ENCODE measurements at places on chromosomes 3 and 15.

DNA sequence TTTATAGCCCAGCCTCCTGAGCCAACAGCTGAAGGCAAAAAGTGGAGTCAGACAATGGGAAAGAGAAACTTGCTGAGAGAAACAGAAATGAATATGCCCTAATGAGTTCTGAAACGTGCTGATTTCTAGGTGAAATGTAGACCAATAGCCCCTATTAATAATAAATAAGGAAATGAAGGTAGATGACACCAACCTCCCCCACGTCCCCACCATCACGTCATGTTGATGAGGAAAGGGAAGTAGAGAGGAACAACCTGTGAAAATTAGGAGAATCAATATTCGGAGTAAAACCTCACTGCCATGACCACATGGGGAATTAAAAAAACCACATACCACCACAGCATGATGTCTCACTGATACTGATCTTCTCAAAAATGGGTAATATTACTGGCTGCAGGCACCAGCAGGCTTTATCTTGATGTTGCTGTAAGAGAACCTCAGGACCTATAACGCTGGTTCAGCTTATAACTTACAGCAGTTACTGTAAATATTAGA, 64.0 kb downstream of the KAT2B start:
- DNase-seq = no peak

DNA sequence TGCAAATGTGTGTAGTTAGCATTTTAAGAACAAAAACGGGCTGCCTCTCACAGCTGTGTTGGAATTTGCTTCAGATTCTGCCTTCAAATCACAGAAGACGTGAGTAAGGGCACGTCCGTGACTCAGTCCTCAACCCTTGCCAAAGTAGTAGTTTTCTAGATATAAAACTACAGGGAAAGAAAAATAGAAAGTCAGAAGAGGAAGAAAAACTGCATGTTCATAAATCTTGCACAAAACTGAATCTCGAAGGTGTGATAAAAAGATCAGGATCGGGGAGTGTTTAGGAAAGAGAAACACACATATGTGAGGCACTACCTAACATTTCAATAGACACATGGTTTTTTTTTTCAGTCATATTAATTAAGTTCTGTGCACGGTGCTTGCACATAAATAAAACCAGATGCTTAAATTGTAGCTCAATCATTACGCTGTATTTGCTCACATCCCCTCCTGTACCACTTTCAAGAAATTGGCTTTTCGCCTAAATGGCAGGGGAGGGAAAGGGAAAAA, 71.7 kb downstream of the P3H2 start:
- no peak for DNase-seq

- DNase-seq = no peak
Observed at GRCh38 chr3:52438579-52439425, 6.1 kb downstream of the SEMA3G start.

- DNase-seq = no peak
Observed at GRCh38 chr15:45674677-45675076, 39.8 kb downstream of the SQOR start.

GRCh38 chr3:134709076-134709475, 58.3 kb upstream of the KY start:
- DNase-seq = no peak

GRCh38 chr15:34353627-34354026, 10.5 kb downstream of the NUTM1 start:
- DNase-seq = no peak

GRCh38 chr3:197586181-197586580, 30.4 kb upstream of the BDH1 start:
- DNase-seq = peak; percentile 80

GRCh38 chr15:88029696-88030095, 226.8 kb downstream of the NTRK3 start:
- DNase-seq = no peak

DNA sequence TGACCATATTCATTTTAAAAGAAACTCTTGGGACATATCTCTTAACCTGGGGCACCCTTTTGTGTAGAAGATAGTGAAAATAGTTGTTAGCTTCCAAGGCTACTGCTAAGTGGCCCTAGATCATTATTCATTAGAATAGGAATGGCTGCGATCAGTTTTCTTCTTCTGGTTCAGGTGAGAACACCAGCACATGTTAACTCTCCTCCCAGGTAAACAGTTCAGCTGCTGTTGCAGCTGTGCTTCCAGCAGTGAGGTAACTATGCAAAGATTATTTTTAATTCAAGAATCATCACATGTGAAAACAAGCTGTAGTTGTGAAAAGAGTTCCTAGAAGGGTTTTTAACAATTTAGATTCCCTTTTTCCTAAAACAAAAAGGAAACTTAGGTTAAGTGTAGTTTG, 43.3 kb downstream of the ZPLD1 start:
- no peak for DNase-seq

- peak; percentile 75 for DNase-seq
Observed at GRCh38 chr15:72155003-72155621, 36.9 kb downstream of the SENP8 start.

DNA sequence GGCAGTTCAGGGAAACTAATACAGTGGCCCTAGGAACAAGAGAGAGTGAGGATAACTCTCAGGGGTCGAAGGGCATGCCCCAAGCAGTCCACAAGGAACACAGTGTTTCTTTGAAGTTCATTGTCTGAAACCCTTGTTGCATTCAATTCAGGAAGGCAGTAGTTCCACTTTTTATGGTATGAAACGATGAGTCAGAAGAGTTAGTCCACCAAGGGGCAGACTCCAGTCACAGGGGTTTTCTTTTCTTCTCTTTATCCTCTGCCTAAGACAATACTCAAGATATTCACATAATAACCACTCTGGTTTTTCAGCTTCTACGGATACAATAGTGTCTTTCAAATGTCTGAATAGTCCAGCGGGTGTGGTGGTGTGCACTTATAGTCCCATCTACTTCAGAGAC, 23.7 kb upstream of the TICRR start:
- DNase-seq = no peak

DNA sequence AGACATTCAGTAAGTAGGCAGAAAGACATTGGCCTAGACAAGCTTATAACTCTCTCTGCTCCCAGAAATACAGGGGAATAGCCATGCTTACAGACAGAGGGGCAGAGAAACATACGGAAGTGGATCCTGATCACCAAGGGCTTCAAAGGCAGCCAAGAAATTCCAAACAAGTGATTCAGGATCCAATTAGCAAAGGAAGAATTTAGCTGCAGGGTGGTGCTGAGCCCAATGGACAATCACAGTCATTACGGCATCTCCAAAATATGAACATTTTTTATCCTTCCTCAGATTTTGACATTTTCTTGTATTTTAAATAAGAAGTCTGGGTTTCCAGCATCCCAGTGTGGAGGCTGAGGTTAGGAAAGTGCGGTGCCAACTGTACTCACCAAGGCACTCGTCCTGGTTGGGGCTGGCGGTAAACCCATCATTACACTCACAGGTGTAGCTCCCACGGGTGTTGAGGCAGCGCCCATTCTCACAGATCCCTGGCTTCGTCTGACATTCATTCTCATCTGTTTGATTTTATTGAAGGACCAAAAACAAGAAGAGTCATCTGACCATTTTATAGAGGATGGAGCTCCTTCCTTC, 96.8 kb downstream of the DUT start:
- no peak for DNase-seq

GRCh38 chr15:85646538-85647091, 148.1 kb downstream of the KLHL25 start:
- no peak for DNase-seq

DNA sequence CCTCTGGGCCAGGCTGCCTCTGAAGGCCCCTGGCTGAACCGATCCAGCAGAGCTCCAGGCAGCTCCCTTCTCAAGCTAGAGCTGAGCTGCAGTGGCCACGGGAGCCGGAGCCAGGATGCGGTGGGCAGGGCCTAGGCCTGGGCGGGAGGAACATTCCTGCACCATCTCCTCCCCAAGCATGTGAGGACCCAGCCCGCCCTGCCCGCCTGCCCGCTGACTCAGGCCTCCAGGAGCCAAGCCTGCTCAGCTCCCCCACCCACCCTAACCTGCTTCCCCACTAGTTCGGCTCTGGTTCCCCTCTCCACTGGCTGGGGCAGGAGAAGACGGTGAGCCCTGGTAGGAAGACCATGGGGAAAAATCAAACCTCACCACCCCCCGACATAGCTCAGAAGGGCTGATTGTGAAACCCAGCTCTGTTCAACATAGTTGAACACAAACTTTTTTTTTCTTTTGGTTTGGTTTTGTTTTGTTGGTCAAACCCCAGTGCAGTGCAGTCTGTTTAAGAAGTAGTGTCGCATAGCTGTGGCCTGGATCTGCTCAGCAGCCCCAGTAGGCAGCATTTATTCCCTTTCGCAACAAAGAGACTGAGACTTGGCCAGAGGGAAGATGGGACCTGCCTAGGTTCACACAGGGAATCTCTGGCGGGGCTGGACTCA, 13.5 kb downstream of the SNX33 start:
- DNase-seq = no peak

- DNase-seq = no peak
Observed at GRCh38 chr3:127867986-127868385, 45.7 kb upstream of the MGLL start.

DNA sequence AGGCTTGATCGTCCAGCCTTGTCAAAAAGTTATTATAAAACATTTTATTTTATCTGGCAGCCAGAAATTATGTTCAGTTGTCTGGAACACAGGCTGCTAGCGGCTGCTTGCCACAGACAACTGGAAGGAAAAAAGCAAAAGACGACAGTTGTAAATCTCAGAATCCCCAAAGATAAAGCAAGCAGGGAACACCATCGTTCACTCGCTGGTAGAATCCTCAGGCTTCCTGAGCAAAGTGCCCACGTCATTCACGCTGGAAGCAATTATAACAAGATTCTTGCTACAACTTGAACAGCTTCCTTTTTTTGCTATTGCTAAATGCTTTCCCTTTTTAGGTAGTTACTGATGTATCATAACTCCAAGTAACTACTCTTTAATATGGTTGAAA, 33.6 kb downstream of the ADAMTS17 start:
- DNase-seq = no peak

DNA sequence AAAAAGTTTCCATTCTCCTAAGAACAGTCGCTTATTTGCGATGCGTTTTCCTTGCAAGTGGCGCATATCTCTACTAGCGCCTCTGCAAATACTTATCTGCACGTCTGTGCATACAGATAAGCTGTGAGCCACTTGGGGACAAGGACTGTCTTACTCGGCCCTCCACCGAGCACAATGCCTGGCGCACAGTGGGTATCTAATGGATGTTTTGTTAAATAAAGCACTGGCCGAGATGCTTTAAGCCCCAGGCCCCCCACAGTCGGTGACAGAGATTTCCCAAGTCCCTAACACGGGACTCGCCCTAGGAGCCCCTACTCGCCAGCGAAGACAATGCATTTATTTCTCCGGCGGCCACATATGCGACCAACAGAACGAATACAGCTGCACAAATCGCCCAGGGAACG, 503 bp downstream of the HLTF start:
- DNase-seq = peak; percentile 67

- DNase-seq = peak; percentile 37
Observed at GRCh38 chr3:16070707-16071106, 103.8 kb upstream of the GALNT15 start.

GRCh38 chr15:77599357-77599756, 33.4 kb downstream of the LINGO1 start:
- no peak for DNase-seq

DNA sequence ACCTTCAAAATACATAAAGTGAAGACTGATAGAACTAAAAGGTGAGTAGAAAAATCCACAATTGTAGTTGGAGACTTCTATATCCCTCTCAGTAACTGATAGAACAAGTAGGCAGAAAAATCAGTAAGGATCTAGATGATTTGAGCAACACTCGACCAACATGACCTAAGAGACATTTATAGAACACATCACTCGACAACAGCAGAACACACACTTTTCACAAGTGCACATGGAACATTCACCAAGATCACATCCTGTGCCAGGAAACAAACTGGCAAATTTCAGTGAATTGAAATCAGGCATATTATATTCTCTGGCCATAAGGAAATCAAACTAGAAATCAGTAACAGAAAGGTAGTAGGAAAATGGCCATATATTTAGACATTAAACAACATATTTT, 37.1 kb downstream of the LYSMD4 start:
- no peak for DNase-seq

GRCh38 chr15:41501931-41502794, 8.5 kb downstream of the ITPKA start:
- no peak for DNase-seq

DNA sequence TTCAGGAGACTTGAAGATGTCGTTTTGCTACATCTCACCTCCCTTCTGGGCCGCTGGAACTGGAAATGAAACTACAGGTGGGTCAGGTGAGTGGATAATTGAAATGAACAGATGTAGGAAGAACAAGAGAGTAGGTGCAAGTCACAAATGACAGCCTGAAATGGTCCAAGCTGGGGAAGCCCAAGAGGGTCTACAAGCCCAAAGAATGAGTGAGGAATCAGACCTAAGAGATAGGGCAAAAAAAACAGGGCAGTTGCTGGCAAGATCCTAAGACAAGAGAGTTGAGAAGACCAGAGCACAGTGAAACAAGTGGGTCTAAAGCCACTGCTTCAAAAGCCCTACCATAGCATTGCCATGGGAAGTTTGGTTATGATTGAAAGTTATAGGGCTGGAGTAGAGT, 67.4 kb upstream of the SNRK start:
- DNase-seq = no peak
